ENCODE measurements at places on chromosomes 7 and 10.

GRCh38 chr10:60350400-60350799, 39.3 kb downstream of the ANK3 start:
- DNase-seq, result no peak

- no peak for DNase-seq
These were observed 89.2 kb downstream of the RNF216 start for GRCh38 chr7:5692112-5692844.

DNA sequence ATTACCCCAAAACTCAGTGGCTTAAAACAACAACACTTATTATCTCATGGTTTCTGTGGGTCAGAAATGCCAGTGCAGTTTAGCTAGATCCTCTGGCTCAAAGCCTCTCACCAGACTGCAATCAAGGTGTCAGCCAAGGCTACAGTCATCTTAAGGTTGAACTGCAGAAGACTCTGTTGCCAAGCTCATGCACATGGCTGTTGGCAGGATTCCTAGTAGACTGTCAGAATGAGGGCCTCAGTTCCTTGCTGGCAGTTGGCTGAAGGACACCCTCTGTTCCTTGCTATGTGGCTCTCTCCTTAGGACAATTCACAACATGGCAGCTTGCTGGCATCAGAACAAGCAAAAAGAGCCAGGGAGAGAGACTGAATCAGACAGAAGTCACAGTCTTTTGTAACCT, 34.7 kb downstream of the TOMM7 start:
- no peak for DNase-seq

DNA sequence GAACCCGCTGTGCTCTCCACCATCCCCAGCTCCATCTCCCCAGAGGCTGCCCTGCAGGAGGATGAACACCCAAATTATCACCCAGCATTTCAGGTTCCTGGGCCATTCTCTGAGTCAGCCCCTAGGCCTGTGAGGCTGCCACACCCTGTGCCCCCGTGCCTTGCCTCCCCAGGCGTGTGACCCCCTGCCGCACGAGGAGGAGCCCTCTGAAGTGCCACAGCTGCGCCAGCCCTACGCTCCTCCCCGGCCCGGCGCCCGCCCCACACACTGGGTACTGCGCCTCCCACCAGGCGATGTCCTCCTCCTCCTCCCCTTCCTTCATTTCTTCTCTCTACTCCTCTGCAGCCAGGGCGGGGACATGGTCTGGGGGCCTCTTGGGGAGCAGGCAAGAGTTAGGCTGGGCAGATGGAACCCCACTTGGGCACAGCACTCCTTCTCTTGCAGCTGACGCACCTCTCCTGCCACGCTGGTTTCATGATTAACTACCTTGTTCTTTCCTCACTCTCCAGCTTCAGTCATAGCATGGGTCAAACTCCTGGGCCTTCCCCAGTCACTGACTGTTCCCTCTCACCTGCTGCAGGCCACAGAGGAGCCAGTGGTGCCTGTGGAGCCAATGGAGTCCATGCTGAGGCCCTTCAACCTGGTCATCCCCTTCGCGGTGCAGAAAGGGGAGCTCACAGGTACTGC, 12.7 kb upstream of the ATP6V1F start:
- DNase-seq, result no peak

DNA sequence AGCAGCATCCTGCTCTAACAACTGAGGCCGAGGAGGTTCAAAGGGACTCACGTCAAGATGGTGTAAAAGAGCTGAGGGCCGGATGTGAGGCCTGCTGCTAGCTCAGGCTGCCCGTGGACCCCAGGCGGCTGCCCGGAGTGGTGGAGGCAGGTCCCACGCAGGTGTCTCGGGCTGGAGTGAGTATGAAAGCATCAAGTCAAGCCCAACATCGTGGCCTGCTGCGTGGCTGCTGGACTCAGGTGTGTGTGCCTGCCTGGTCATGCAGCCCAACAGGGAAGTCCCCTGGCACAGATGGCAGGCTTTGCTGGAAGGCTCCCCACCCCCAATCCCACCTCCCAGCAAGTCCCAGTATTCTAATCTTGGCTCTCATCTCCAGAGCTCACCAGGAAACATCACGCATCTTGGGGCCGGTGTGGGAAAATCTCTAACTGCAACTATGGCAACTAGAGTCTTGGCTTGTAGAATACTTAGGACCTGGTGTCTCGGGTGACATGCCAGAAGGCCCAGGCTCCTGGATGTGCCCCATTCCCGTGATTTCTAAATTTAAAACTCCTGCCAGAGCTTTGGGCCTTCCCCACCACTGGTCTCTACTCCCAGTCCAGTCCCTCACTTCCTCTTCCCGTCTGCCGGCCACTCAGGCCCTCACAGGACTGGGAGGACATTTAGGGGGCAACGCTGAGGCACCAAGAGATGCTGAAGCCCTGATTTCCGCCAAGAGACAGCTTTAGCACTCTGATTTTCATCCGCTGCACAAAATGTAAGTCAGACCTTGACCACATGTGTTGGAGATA, 85.9 kb downstream of the PRKAG2 start:
- no peak for DNase-seq

- DNase-seq, result peak; percentile 5
These were observed 154.1 kb downstream of the NRP1 start for GRCh38 chr10:33180390-33180789.

GRCh38 chr7:4077980-4078379, 604.1 kb upstream of the FOXK1 start:
- no peak for DNase-seq

- DNase-seq, result no peak
These were observed at the start of gene TFEC for GRCh38 chr7:116030651-116031276. Gene TFEC, minus strand, starts transcription at chr7:116030763. Its CDS starts 46,322 bp downstream, at chr7:115984441.

- DNase-seq, result no peak
These were observed 57.6 kb downstream of the LYZL1 start for GRCh38 chr10:29346296-29347001.

DNA sequence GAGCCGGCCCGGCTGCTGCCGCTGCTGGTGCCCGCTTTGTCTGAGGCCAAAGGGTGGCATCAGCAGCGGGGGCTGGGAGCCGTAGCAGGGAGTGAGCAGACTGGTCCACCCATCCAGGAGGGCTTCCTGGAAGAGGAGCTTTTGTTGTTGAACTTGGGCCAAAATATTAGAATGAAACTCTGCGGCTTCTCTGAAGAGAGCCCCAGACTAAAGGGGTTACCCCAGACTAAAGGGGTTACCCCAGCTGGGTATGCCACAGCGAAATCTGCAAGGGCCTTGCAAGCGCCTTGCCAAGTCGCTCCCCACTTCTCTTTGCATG, 154.7 kb upstream of the ZMIZ1 start:
- DNase-seq, result no peak

GRCh38 chr10:119700321-119700954, 25.4 kb upstream of the INPP5F start:
- no peak for DNase-seq

GRCh38 chr7:16365177-16365576, 56.2 kb downstream of the CRPPA start:
- DNase-seq, result no peak

GRCh38 chr10:123145542-123146012, 2.4 kb upstream of the HMX2 start:
- DNase-seq, result no peak

- DNase-seq, result peak; percentile 31
These were observed 460 bp downstream of the ANXA11 start for GRCh38 chr10:80204677-80205476.

GRCh38 chr7:5776894-5777660, 4.4 kb downstream of the RNF216 start:
- DNase-seq, result peak; percentile 16

DNA sequence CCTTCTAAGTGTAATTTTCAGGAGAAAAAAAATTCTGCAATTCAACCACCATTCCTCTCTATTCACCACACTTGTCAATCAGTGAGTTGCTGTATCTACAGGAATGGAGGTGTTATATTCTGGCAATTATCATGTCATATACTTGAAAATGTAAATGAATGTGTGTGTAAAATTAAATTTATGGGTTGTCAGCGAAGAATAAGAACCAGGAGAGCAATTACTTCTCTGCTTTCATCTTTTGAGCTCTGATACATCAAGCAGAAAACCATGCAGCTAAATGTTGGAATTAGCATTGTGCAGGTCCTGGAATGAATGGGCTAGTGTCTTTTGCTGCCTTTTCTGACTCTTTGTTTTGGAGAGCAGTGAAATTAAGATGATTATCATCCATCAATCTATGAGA, 207.6 kb downstream of the FOXP2 start:
- no peak for DNase-seq

DNA sequence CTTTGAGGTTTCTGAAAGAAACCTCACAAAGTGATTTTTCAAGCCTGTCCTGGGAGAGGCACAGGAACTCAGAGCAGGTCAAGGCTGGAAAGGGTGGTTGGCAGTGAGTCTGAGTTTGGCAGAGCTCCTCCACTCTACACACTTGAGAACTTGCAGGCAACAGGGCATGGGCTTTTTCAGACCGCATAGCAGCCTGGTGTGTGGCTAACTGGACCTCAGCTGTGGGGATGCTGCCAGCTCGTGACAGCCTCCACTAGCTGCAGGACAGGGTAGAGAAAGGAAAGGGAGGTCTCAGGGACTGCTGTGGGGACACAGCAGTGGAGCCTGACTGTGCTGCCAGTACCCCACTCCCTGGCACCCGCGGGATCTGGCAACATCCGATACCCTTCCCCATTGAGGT, 2.6 kb downstream of the CDHR1 start:
- DNase-seq, result no peak

DNA sequence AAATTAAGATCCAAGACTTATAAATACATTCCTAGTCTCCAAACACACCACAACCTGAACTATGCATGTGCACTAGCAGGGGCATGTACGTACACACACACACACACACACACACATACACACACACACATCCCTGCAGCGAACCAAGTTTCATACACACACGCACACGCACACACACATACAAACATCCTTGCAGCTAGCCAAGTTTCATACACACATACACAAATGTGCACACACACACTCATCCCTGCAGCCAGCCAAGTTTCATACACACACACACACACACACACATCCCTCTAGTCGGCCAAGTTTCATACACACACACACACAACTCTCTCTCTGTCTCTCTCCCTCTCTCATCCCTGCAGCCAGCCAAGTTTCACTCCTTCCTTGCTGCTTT, 82.7 kb upstream of the WIPF3 start:
- DNase-seq, result no peak

DNA sequence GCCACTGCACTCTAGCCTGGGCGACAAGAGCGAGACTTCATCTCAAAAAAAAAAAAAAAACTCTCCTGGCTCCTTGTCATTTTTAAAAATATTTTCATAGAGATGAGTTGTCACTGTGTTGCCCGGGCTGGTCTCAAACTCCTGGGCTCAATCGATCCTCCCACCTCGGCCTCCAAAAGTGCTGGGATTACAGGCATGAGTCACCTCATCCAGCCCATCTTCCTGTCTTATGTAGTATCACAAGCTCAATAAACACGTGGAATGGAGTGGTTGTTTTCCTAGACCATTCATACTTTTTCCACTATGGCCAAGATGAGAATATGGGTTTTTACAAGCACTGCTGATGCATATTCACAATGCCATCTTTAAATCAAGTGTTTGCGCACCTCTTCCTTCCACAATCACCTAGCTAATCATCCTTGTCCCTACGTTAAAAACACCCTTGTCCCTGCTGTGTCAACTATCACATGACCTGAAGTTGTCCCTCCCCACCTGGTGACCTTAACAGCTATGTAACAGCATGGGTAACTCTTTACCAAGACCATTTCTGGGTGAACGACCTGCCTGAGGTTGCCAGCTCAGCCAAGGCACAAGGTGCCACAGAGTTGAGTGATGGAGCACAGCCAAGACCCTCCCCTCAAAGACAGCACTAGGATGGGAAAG, 21.3 kb downstream of the DLG5 start:
- no peak for DNase-seq

DNA sequence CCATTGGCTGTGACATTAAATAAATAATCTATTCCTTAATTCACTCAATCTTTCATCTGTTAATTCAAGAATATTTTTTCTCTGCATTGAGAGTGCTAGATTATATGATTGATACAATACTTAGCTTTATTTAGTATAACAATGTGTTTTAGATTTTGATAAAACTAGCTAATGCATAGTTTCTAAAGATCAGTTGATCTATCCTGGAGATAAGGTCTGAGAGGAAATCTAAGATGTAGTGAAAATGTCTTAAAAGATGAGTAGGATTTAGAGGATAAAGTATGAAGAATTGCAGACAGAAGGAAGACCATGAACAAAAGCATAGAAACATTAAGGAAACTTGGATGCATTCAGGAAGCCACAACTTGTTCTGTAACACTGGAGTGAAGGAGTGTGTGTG, 110.3 kb downstream of the ETV1 start:
- no peak for DNase-seq
